ENCODE measurements at places on chromosomes 12 and 14. TPM values are rescaled to one million over a fixed set of nuclear protein-coding genes. Genes with fewer than 3 reads are reported as not detected.

The ACSS3 gene
- 0.10 TPM for total RNA-seq

DNA sequence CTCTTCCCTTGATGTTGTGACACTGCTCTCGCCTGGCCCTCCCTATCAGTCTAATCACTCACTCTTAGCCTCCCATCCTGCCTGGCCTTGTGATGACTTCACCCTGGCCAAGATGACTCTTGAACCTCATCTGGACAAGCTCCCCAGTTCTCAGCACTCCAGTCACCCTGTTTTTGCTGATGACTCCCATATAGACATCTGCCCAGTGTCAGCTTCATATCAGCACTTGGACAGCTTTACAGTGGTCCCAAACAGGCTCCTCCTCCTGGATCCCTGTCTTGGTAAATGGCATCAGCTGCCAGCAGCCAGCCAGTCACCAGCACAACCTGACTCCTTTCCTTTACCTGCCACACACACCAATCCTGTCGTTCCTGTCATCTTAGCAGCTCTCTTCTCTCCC lies 104.2 kb downstream of the POLR3B start:
- DNase-seq = no peak

- no peak for DNase-seq
Measured at GRCh38 chr12:39958377-39958776, 147.5 kb downstream of the SLC2A13 start.

The TC2N gene
- 0.49 TPM for total RNA-seq

GRCh38 chr14:104752423-104752734 lies 568 bp upstream of the SIVA1 start:
- DNase-seq = no peak

- DNase-seq = no peak
Measured at GRCh38 chr12:120148011-120148410, 31.5 kb upstream of the RAB35 start.

GRCh38 chr14:71538938-71539649 lies 393.1 kb upstream of the RGS6 start:
- DNase-seq = no peak

DNA sequence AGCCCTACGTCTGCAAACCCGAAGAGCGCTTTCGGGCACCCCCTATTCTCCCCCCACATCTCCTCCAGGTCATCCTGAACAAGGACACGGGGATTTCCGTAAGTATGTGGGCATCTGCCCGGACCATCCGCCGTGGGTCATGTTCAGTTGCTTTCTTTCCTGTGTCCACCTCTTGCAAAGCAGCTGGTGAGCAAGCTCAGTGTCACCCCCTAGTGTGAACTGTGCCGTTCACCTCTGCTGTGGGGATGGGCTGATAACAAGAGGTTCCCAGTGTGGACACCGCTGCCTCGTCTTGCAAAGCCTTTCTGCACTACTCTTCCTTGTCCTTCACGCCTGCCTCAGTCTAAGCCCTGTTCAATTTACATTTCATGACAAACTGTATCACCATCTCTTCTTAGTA lies 8.6 kb downstream of the PRKAB1 start:
- no peak for DNase-seq

The SLC17A8 gene
- not detected for total RNA-seq

The CAPRIN2 gene
- total RNA-seq = 28.6 TPM

DNA sequence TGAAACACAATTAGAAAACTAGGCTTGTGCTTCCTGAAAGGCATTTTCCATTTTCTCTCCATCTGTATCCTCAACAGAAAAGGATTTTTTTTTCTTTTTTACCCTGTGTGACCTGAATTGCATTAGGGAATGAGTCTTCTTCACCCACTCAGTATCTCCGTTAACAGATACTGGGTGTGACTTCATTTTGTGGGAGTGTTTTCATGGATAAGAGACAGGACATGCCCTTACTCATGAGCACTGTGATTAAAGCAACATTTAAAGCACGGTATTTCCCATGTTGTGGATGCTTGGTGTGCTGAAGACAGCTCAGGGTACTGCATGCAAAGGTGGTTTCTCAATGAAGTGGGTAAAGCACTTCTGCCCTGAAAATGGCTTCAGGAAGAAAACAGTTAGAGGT lies 1397.3 kb upstream of the TMEM132C start:
- DNase-seq = no peak

The SLC7A7 gene
- total RNA-seq = 0.85 TPM

GRCh38 chr12:44627387-44628166 lies 248.5 kb downstream of the NELL2 start:
- no peak for DNase-seq

GRCh38 chr12:91019455-91019854 lies 14.7 kb upstream of the EPYC start:
- no peak for DNase-seq

- no peak for DNase-seq
Measured at GRCh38 chr12:104181313-104181712, 34.3 kb upstream of the TXNRD1 start.

The PGF gene
- 7.3 TPM for total RNA-seq

The DHRS2 gene
- total RNA-seq = 1.0 TPM

DNA sequence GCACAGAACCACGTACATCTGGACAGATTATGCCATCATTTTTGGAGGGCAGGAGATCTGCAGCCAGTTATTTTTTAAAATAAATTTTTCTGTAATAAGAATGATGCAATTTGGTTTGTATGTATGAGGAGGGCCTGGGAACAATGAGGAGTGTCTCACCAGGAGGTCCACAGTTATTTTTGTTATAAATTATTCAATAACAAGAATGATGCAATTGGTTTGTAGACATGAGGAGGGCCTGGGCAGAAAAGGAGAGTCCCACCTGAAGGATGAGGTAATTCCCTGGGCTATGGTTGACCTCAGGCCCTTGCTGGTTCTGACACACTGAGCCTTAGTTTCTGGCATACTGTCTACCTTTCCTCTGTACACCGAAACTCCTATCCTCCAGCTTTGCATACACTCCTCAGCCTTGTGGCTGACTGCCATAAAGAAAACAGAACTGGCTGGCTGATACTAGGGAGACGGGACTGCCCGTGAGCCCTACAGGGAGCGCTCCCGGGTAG lies 9.0 kb upstream of the DCD start:
- no peak for DNase-seq

- DNase-seq = no peak
Measured at GRCh38 chr12:138898-139534, 72.4 kb downstream of the IQSEC3 start.

DNA sequence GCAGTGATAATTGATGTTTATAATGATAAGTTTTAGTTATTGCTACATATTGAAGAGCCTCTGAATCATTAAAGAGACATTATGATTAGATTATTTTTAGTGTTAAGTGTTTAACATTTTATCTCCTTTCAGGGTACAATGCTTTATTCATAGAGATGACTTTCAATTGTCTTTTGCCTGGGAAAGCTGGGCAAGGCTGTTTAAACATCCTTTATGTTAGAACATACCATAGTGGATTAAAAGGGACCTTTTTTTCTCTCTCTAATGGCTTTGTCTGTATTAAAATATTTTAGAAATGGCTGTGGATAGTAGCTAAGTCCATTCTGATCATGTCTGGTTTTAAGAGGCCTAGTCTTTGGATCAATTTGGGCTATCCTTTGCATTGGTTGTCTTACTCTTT lies 427.5 kb upstream of the MIS18BP1 start:
- DNase-seq = no peak

- no peak for DNase-seq
Measured at GRCh38 chr14:74133833-74134481, 49.2 kb downstream of the LIN52 start.

GRCh38 chr14:87767567-87767901 lies 225.4 kb downstream of the GALC start:
- no peak for DNase-seq

The SLC25A47 gene
- total RNA-seq = not detected

- DNase-seq = no peak
Measured at GRCh38 chr12:52078276-52078675, 1.2 kb upstream of the SMIM41 start.

The ZNF891 gene
- 2.2 TPM for total RNA-seq

- no peak for DNase-seq
Measured at GRCh38 chr14:65206448-65207096, 104.3 kb upstream of the MAX start.

- no peak for DNase-seq
Measured at GRCh38 chr12:95417372-95417771, 56.6 kb upstream of the METAP2 start.

DNA sequence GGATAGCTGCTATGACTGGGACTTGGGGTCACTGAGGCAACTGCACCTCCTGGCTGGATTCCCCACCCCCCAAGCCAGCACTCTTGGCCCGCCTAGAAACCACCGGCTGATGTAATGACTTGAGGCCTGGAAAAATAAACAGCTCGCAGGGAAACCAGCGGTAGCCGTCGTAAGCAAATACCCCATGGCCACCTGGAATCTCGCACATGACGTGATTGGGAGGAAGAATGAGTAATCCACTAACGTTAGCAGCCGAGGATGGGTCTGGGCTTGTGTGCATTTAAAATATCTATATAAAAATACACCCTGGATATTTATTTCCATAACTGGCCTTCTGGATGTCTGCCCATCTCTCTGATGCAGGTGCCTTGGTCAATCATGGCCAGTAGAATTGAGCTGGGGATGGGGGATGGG lies 120.1 kb downstream of the SMOC1 start:
- no peak for DNase-seq

DNA sequence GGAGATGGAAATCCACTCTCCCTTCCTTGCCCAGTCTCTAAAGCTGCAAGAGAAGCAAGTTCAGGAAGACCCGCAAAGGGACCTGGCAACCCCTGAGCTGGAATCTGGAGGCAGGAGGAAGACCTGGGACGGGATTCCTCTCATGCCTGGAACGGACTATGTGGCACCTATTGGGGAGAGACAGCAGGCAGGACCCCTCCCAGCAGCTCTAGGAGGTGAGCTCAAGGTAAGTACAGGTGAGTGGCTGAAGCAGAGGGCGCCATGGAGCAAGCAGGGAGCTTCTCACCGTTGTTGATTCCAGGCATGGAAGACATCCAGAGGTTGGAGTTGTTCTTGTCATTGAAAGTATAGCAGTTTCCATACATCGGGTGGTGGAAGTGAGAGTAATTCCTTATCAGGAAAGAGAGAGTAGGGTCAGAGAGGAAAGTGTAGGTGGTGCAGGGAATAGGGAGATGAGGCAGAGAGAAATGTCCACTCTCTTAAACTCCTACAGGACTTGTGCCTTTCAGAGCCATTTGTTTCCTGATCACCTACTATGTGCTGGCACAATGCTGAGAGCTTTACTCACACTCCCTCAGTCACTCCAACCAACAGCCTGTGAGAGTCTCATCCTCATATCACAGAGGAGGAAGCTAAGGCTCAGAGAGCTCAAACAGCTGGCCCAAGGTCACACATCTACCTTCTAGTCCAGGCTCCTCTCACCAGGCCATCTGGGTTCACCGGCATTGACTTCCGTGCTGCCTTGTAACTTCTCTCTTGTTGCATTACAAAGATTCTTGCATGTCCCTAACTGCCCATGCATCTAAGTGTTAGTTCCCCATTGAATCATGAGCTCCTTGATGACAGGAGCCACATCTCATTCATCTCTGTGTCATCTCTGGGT lies 13.9 kb upstream of the TNFRSF1A start:
- no peak for DNase-seq

The MYO1H gene
- not detected for total RNA-seq

- no peak for DNase-seq
Measured at GRCh38 chr12:93181409-93181965, 196.2 kb upstream of the NUDT4 start.

- no peak for DNase-seq
Measured at GRCh38 chr14:26925876-26926584, 328.2 kb upstream of the NOVA1 start.

- no peak for DNase-seq
Measured at GRCh38 chr14:85276979-85277228, 253.0 kb upstream of the FLRT2 start.

GRCh38 chr14:80202888-80203562 lies 8.3 kb downstream of the DIO2 start:
- DNase-seq = peak; percentile 17

The GSKIP gene
- total RNA-seq = 11.1 TPM

Data from Panc1 (cell line).